ENCODE measurements at places on chromosomes 12 and 14.
A peak's percentile ranks its signal among the peaks of the same experiment; 100 is the strongest.

DNA sequence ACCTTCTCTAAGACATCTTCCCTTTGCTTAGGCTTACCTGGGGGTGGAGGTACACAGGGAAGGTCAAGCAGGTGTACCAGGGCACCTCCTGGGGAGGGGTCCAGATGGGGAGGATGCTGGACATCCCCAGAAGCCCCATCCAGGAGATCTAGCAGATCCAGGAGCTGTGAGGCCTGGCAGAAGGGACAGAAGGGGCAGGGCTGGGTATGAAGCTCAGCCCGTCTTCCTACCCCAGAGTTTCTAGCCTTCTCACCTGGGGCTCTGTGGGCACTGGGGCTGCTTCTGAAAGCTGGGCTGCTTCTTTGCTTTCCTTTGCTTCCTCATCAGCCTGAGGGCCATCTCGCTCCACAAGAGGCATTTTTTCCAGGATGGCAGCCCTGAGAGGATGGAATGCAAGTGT, 5.2 kb downstream of the THTPA start:
- no peak for ATAC-seq

GRCh38 chr12:87274594-87275245, 754.5 kb downstream of the C12orf50 start:
- ATAC-seq, result peak; percentile 47

DNA sequence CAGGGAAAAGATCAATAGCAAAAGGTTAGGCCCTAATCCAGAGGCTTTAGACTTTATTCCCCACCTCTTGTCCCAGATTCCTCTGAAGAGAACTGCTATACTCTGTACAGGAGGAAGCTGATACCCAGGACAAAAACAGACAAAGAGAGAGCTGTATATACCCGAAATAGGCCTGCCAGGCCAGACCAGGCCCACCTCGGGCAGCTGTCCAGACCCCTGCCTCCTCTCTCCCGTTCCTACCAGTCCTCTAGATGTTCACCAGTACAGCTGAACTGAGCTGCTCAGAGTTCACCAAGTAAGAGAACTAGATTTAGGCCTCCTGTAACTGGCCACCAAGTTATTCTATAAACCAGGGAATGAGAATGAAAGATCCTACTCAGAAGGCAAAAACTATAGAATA, 4.7 kb downstream of the CHD4 start:
- ATAC-seq, result no peak

- ATAC-seq, result no peak
Observed at GRCh38 chr14:66109426-66109825, 376.7 kb upstream of the CCDC196 start.

DNA sequence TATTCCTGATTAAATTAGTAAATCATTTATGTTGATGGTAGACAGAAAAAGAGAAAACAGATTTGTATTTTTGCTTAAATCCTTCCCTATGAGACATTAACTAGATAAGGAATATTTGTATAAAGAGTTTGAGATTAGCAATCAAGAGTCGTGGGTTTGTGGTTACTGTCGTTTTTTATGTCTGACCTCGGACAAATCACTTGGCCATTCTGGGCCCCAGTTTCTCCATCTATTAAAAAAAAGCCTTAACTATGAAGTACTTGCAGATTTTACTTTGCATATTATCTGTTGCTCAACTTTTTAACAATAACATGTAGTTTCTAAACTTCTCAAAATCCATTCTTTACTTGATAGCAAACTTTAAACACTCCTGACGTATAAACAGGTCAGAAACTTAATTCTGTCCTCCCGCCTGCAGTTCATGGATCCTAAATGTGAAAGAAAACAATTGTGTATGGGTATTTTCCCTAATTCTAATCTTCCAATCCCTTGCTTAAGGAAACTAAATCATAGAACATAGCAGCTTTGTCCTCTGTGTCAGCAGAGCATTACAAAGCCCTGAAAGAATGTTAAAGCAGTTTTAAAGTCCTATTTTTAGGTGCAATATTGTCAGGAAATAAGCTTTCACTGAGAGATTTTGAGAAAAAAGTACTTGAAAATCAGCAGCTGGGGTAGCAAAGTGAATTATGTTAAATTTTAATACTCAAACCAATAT, 118.2 kb downstream of the GPR135 start:
- ATAC-seq, result no peak

GRCh38 chr12:48774516-48774915, 14.4 kb downstream of the ADCY6 start:
- no peak for ATAC-seq

DNA sequence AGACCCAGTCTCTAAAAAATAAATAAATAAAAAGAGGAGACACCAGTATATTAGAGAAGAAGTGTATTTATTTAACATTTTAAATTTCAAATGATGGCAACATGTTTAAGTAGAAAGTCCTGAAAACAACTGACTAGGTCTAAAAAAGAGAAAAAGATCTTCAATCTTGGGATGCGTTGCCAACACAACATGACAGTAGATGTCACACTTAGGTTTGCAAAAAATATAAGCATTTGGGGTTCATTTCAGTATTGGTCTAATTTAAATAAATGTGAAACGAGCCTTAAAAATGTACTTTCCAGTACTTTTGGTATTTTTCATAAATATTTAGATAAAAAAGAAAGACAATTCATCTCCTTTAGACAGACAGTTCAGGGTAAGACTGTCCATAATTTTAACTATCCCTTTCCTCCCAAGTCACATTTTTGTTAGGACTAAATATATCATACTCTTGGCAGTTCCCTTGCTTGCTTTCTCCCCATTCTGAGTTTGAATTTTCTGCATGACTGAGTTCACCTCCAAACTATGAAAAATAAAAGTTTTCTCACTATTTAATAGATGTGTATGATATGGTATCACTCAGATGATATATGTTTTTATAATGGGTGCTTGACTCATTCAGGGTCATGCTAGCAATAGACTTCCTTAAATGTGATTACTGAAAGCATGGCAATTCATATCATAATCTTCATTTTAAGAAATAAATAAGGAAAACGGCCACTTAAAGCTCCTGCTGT, 4.3 kb downstream of the C14orf93 start:
- no peak for ATAC-seq

DNA sequence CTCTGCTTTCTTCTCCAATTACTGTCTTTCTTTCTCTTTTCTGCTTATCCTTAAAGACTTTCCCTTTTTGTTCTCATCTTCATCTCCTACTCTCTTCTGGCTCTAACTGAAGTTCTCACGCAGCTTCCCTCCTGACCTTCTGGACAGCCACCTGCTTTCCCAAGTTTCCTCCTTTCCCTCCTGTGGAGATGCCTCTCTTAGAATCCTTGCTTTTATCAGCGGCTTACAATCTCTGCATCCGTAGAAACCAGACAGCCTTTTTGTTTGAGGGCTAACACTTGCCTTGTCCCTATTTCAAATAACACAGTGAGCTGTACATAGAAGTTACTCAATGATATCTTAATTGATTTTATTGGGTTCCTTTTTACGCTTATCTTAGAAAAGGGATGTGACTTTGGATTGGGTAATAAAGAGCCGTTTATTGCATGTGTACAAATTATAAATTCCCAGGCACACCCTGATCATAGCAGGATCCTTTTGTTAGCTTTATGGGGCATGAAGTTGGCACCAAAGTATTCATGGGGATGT, 2.1 kb upstream of the LGALS3 start:
- no peak for ATAC-seq

GRCh38 chr12:65335021-65335714, 56.7 kb downstream of the MSRB3 start:
- ATAC-seq, result no peak

DNA sequence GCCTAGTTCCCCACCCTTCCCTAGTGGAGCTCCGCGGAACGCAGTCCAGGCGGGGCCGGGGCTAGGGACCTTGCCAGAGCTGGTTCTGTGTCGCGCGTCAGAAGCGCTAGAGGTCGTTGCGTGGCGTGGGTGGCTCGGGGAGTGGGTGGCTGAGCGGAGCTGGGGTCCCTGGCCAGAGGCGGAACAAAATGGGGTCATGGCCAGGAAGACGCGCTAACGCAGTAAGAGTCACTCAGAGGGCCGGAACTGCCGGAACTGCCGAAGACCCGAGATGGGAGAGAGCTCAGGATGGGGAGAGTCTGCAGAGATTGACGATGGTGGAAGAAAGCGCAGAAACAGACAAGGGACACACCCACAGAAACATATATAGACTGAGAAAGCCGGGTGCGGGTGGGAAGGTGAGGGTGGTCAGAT, 4.8 kb downstream of the DGKA start:
- no peak for ATAC-seq

DNA sequence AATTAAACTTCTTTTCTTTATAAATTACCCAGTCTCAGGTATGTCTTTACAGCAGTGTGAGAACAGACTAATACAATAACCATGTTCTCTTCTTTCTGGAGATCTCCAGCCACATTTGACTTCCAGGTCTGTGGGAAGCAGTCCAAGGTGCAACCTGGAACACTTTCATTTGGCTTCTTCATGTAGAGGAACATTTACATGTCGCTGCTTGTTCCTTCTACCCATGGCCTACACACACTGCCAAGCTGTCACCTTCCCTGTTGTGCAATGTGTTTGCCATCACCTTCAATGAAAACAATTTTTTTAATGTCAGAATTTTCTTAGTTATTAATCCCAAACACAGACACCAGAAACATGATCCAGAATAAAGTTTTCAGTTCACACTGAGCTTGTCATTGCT, 104.7 kb downstream of the PRKCH start:
- no peak for ATAC-seq

DNA sequence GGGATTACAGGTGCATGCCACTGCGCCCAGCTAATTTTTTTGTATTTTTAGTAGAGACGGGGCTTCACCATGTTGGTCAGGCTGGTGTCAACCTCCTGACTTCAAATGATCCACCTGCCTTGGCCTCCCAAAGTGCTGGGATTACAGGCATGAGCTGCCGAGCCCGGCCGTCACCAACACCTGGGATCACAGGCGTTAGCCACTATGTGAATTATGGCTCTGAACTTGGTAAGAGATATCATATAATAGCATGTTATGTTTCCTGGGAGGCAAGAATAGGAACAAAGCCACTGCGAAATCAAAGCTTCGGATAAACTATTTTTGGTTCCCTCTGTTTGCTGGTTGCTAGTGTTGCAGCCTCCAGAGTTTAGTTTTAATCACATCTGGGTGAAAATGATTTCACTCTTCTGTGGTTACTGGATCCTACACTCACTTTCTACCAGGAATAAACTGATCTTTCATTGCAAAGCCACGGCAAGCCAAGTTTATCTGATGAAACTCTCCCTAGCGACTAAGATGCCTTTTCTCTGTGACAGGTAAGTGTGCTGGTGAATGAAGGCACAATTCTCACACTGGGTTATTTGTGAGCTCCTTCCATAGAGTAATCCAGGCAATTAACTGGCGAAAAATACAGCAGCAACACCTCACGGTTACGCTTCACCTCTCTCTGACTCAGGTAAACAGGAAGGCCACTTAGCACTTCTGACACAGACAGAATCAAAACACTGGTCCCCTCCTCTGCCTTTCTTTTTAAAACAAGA, 16.7 kb downstream of the SNRNP35 start:
- no peak for ATAC-seq

DNA sequence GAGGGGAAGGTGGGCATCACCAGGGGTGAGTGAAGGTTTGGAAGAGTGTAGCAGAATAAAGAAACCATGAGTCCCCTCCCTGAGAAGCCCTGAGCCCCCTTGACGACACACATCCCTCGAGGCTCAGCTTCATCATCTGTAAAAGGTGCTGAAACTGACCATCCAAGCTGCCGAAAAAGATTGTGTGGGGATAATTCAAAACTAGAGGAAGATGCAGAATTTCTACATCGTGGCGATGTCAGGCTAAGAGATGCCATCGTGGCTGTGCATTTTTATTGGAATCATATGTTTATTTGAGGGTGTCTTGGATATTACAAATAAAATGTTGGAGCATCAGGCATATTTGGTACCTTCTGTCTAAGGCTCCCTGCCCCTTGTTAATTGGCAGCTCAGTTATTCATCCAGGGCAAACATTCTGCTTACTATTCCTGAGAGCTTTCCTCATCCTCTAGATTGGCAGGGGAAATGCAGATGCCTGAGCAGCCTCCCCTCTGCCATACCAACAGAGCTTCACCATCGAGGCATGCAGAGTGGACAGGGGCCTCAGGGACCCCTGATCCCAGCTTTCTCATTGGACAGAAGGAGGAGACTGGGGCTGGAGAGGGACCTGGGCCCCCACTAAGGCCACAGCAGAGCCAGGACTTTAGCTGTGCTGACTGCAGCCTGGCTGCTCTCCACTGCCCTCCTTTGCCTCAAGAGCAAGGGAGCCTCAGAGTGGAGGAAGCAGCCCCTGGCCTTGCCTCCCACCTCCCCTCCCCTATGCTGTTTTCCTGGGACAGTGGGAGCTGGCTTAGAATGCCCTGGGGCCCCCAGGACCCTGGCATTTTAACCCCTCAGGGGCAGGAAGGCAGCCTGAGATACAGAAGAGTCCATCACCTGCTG, 7.0 kb downstream of the SERPINA1 start:
- no peak for ATAC-seq

GRCh38 chr12:125882141-125882540, 816.9 kb downstream of the AACS start:
- no peak for ATAC-seq

- ATAC-seq, result no peak
Observed at GRCh38 chr14:21234112-21234511, 35.1 kb downstream of the HNRNPC start.

- no peak for ATAC-seq
Observed at GRCh38 chr14:76971549-76971948, 57.0 kb downstream of the IRF2BPL start.

DNA sequence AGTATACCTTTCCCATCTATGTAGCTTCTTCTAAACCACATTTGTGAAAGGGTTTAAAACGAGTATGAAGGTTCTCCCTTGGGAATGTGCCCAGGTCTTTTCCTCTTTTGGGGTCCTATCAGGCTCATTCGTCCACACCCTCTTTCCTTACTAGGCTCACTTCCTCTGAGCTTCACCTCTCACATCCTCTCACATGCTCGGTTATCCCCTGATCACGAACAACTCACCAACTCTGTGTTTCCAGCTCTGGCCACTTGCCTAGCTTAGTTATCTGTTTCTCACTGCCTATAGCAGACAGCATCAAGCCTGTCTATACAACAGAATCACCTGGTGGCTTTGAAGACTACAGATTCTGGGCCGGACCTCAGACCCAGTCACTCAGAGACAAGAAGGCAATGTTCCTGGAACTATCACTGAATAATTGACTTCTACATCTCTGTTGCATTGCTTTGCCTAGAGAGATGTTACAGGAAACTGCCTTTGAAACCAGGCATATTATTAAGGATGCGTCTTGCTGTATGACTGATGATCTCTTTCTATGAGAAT, 158.2 kb downstream of the FOXN3 start:
- peak; percentile 75 for ATAC-seq

Data from stimulated activated memory B cell treated with anti-CD40 and anti-IgM and Interleukin-4, amounts not matched to agents 10 μg/mL and 1 μg/mL and 100 μg/mL, for 72 hours (primary cell).